Peyer's patch (tissue), 4 donors: ENCODE measurements at places on chromosomes 16 and 17. TPM values are rescaled to one million over a fixed set of nuclear protein-coding genes. Genes with fewer than 3 reads are reported as not detected.

GRCh38 chr16:85424260-85425073, 188.7 kb upstream of the GSE1 start:
- no peak for DNase-seq
- H3K4me3 ChIP-seq, result no peak overlapping the region
- H3K27ac ChIP-seq, result no peak overlapping the region
- H3K36me3 ChIP-seq, result no peaks in the 10 kb centered on the region
- no peaks in the 10 kb centered on the region for H3K4me1 ChIP-seq

GRCh38 chr17:32542186-32542585, 55.4 kb downstream of the CDK5R1 start:
- H3K27me3 ChIP-seq, result no peaks in the 10 kb centered on the region
- H3K4me3 ChIP-seq, result no peak overlapping the region
- DNase-seq, result no peak
- H3K36me3 ChIP-seq, result no peaks in the 10 kb centered on the region

DNA sequence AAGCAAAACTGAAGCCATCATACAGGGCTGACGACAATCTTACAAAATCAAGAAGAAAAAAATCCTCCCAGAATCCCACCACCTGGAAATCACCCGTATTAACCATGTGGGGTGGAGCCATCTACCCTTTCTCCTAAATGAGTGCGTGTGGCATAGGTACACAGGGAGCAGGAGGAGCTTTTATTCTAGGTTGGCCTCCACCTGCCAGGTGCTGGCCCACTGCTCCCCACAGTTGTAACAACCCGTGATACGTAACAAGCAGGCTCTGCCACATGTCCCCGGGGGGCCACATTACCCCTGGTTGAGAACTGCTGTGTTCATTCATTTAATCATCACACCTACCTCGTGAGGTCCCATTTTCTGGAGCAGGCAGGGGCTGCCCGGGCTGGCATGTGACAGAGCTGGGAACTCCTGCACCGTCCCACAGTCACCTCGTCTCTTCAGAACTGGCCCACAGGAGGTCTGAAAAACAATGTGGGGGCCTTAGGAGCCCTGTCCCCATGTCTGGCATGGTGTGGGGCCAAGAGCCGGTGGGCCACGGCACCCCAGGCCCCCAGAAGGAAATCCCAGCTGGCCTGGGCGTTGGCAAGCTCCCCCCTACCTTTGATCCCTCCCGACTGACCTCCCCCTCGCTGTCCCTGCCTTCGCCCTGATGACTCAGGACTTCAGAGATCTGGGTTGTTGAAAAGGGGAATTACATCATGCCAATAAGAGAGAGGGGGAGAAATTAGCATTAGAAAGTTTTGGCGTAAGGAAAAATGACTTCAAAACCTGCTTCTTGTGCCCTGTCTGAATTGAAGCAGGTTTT, 12.9 kb downstream of the CMIP start:
- no peak for DNase-seq
- no peak overlapping the region for H3K4me3 ChIP-seq
- H3K27me3 ChIP-seq, result no peaks in the 10 kb centered on the region
- H3K27ac ChIP-seq, result no peak overlapping the region
- H3K4me1 ChIP-seq, result peaks cover 11% of the 10 kb centered on the region
- no peaks in the 10 kb centered on the region for H3K36me3 ChIP-seq

GRCh38 chr17:9576521-9577372, at the start of gene CFAP52:
Gene CFAP52 (plus strand): TSS chr17:9576642. CDS start chr17:9576696, 54 bp downstream.
- peaks cover 4% of the 10 kb centered on the region for H3K4me1 ChIP-seq
- H3K27me3 ChIP-seq, result no peaks in the 10 kb centered on the region
- H3K4me3 ChIP-seq, result peak within 1 kb of the TSS; percentile 99
- DNase-seq, result peak; percentile 77

DNA sequence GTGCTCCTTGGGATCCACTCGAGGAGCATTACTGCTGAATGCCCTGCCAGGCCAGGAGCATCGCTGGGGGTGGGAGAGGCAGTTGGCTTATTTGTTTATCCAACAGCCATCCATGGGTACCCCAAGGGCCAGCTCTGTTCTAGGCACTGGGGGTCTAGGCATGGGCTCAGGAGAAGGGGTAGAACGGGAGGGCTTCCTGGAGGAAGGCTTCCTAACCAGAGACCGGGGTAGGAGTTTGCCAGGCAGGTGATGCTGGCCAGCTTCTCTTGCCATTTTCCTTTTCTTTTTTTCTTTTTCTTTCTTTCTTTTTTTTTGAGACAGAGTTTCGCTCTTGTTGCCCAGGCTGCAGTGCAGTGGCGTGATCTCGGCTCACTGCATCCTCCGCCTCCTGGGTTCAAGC, 241.0 kb downstream of the SEC14L1 start:
- H3K27ac ChIP-seq, result peak overlapping the region; percentile 83
- peaks cover 41% of the 10 kb centered on the region for H3K4me1 ChIP-seq
- DNase-seq, result no peak
- H3K27me3 ChIP-seq, result no peaks in the 10 kb centered on the region

GRCh38 chr17:27230996-27231395, 62.9 kb upstream of the WSB1 start:
- no peaks in the 10 kb centered on the region for H3K36me3 ChIP-seq
- no peaks in the 10 kb centered on the region for H3K27me3 ChIP-seq
- no peaks in the 10 kb centered on the region for H3K4me1 ChIP-seq
- H3K27ac ChIP-seq, result no peak overlapping the region
- DNase-seq, result no peak

DNA sequence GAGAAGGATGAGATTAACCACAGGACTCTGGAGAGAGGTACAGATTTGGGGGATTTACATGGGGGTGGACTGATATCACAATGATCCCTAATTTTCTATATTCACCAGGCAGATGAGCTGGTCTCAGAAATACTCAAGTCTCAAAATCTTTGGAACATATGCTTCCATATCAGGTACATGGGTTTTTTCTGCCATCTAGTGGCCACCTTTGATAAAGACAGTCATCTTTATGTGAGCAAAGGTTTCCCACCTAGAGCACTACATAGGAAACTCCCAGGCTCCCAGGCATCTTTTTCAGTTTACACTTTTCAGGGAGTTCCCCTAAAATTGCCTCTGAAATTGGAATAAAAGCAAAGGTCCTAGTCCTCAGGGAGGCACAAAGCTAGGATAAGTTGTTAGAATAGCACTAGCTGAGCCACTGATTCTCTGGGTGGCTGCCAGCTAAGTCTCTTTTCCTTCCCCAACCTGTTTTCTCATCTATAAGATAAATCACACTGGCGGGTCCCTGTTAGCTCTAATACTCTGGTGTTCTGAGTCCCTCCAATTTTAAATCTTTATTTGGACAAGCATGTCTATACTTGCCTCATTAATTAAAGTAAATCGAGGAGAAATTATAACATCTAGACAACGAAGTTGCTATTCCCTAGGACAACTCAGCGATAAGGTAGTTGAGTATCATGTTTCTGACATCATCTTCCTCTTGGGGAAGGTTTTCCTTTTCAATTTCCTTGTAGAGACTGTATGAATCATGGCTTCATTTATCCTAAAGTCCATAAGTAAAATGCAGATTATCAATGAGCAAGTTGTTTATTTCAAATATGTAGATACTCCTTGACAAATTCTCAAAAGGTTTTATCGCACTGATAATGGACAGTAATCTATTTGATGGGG, 19.0 kb upstream of the MON1B start:
- DNase-seq, result no peak
- no peak overlapping the region for H3K4me3 ChIP-seq
- H3K4me1 ChIP-seq, result no peaks in the 10 kb centered on the region
- no peaks in the 10 kb centered on the region for H3K27me3 ChIP-seq
- H3K36me3 ChIP-seq, result no peaks in the 10 kb centered on the region

The TMEM132E gene
- total RNA-seq, result 0.13 TPM

The KCNJ2 gene
- 0.70 TPM for total RNA-seq

The CRYM gene
- total RNA-seq, result 9.1 TPM

The CDH16 gene
- 11.3 TPM for total RNA-seq

The ZPBP2 gene
- not detected for total RNA-seq
